ENCODE measurements at places on chromosomes 2 and 18.

- ATAC-seq: no peak
Observed at GRCh38 chr18:21406116-21406515, 164.1 kb downstream of the GREB1L start.

GRCh38 chr2:241074065-241074818, 27.8 kb downstream of the MTERF4 start:
- no peak for ATAC-seq

- ATAC-seq: no peak
Observed at GRCh38 chr2:128424406-128425171, 105.9 kb upstream of the HS6ST1 start.

GRCh38 chr2:64846177-64846576, 143.0 kb upstream of the SLC1A4 start:
- ATAC-seq: no peak

DNA sequence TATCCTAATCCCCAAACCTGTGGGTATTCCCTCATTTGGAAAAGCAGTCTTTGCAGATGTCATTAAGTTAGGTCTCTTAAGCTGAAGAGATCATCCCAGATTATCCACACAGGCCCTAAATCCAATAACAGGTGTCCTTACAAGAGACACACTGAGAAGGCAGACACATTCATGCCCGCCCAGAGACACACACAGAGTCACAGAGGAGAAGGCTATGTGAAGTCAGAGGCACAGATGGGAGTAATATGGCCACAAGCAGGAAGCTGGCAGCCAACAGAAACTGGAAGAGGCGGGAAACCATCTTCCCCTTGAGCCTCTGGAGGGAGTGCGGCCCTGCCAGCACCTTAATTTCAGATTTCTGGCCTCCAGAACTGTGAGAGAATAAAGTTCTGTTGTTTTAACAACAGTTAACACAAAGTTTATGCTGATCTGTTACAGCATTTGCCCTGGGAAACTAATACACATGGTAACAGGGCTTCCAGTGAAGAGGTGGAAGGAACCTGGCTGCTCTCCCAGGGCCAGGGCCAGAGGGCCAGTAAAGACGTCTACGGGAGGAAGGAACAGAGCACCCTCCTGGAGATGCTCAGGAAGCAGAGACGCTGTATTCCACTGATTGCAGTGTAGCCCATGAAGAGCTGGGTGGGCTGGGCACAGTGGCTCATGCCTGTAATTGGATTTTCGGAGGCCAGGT, 217.5 kb downstream of the GLI2 start:
- no peak for ATAC-seq

GRCh38 chr2:205705511-205706349, 23.4 kb downstream of the NRP2 start:
- no peak for ATAC-seq

DNA sequence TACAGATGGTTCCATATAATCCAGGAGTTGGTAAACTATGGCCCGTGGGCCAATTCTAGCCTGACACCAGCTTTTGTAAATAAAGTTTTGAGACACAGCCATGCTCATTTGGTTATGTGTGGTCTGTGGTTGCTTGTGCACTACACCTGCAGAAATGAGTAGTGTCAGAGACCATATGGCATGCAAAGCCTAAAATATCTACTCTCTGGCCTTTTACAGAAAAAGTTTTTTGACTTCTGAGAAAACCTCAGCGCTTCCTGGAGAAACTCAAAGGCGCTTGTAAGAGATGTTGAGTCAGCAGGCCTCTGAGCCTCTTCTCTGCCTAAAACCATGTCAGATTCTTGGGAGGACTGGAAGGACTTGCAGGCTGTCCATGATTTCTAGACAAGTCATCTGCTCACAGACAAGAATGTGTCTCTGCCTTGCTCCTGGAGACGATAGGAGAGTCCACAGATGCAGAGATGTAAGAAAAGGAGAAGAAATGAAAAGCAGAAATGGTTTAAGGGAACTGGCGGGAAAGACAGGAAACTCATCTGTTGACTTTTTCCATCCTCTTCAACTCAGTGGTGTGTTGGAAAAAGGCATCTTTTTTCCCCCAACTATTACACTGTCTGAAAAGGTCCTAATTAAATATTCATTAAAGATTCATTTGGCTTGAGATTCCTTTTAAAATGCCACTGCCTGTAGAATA, 5.2 kb downstream of the TTC39C start:
- no peak for ATAC-seq

DNA sequence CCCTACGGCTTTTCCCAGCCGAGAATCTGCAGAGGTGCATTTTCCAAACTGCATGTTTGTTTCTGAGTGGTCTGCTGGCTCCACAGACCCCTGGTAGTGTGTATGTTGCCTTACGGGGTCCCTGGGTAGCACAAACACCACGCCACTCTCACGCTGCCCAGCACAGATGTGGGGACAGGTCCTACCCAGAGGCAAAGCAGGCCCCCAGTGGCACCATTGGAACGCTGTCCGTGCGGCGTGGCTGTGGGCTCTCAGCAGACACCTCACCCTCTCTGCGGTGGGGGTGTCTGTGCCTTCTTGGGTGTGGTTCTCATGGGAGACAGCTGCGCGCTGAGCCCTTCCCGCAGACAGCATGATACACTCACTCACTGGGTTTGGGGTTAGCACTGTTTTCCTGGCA, 137.4 kb downstream of the NFATC1 start:
- no peak for ATAC-seq

GRCh38 chr18:59536166-59536565, 161.1 kb downstream of the CCBE1 start:
- ATAC-seq: no peak

- ATAC-seq: no peak
Observed at GRCh38 chr2:230447455-230448451, 31.8 kb downstream of the SP100 start.

GRCh38 chr2:96524482-96525210, 11.9 kb upstream of the ARID5A start:
- ATAC-seq: no peak

GRCh38 chr2:54456612-54457322, 640 bp downstream of the SPTBN1 start:
- ATAC-seq: peak; percentile 50

GRCh38 chr2:237675316-237675715, 47.9 kb downstream of the LRRFIP1 start:
- ATAC-seq: no peak

- peak; percentile 27 for ATAC-seq
Observed at GRCh38 chr2:72924353-72925240, 7.3 kb downstream of the EMX1 start.

DNA sequence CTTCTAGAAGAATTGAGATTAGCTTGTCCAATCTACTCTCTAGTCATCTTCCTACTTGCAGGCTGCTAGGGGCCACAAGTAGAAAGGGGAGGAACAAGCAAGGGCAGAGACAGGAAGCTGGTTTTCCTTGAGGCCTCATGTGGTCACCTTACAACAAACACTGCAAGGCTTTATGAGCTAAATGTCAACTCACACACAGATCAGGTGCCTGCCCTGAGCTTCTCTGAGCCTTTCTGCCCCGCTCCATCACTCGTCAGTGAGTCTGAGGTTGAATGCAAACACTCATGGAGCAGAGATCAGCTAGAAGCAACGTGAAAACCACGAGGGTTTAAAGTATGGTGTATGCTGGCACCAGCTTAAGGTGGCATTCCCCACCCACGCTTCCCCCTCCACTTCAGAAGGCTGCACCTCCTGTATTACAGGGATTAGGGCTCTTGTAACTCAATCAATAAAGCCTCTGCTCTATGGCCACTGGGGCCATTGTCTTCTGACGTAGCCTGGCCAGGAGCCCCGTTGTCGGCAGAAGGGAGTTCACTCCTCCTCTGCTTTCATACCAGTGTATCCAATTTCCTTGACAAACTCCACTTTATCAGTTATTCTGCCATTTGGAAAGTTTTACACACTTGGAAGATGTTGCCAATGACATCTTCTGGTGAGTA, 5.4 kb upstream of the CRYGC start:
- no peak for ATAC-seq

- no peak for ATAC-seq
Observed at GRCh38 chr2:221447310-221447709, 124.8 kb downstream of the EPHA4 start.

DNA sequence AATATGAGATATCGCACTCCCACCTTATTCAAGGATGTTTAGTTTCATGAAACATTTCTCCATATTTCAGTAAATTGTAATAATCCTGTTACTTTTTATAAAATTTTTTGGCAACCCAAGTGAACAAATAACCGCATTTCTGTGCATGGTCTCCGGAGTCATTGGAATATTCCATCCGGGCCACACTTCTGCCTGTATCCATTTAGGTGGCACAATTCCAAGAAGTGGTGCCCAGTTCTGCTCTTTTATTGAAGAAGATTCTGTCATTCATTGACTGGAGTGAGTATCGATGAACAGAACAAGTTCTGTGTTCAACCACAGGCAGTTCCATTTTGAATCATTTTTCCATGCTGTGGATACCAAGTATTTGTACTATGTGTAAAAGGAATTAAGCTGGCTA, 26.6 kb upstream of the ICOS start:
- peak; percentile 26 for ATAC-seq

GRCh38 chr18:24432618-24433017, 6.1 kb downstream of the IMPACT start:
- ATAC-seq: no peak

DNA sequence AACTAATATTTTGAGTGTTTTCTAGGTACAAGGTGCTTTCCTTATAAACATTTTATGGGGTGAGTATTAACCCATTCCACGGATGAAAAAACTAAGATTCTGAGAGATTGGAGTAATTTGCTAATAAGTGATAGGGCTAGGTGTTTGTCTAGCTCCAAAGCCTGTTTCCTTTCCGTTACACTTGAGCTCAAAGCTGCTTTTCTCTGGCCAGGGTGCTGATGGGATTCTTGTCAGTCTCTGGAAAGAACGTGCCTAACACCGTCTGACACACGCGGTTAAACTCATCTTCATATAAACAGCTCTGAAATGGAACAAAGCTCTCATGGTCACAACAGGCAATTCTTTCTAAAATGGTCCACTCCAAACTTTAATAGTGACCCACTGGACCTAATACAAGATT, 2.0 kb upstream of the ANKRD29 start:
- ATAC-seq: no peak

GRCh38 chr18:23757437-23757733, 68.1 kb downstream of the LAMA3 start:
- no peak for ATAC-seq

GRCh38 chr2:178860551-178860950, 53.3 kb upstream of the TTN start:
- ATAC-seq: no peak

DNA sequence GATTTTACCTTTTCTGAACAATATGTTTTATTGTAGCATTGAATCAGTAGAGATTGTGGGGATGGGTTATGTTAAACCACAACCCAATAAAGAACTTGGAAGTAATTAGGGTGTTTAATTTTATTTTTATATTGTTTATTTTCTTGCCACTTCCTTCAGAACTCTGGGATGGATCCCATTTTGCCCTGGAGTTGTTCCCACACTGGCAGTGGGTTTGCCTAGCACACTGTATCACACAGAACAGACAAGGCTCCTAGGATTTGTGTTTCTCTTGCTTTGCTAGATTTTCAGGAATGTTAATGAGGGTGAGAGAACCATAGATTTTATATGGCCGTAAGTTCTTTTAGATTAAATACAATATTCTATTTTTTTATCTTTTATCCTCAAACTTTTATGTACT, 59.0 kb downstream of the TANK start:
- no peak for ATAC-seq

DNA sequence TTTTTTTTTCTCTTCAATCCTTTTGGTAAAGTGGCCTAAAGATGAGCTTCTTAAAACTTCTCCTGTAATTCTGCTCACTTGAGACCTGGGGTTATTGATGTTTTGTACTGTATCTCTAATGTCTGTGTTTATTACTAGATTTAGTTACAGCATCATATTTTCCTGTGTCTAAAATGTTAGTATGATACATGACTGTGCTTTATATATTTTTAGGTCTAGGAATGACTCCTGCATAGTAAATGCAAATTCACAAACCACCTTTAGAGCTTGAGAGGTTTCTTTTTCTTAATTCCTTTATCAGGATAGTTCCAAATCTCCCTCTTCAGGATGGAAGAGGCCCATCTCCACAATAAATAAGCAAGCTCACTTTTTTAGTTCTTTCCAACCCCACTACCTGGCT, 197.6 kb downstream of the SETBP1 start:
- ATAC-seq: no peak

DNA sequence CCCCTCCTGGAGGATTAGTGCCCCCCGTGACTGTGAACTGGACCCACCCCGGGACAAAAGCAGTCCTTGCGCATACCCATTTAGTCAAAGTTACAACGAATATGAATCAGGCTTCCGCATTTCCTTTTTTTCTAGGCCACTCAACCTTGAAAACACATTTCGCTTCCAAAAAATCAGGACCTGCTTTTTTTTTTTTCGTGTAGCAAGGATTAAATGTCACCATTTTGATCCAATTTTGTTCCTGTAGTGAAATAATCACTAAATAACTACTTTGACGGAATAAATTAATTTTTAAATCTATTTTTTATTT, 464 bp upstream of the FTCDNL1 start:
- no peak for ATAC-seq

GRCh38 chr2:219658874-219659273, 31.4 kb downstream of the SLC4A3 start:
- ATAC-seq: no peak

DNA sequence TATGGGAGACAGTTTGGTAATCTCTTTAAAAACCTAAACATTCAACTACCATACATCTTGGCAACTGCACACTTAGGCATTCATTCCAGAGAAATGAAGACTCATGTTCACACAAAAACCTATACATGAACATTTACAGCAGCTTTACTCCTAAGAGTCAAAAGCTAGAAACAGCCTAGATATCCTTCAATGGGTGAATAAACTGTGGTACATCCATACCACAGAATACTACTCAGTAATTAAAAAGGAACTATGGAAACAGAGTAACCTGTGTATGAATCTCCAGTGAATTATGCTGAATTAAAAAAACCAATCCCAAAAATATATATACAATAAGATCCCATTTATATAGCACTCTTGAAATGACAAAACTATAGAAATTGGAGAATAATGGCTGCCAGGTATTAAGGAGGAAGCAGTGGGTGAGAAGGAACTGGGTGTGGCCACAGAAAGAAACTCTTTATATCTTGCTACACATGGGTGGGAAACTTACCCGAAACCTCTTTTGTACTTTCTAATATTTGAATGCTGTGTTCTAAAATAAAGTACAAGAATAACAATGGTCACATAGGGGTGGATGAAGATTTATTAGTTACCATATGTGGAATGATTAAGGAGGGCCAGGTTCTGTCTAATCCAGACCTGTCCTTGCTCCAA, 13.7 kb downstream of the SESTD1 start:
- no peak for ATAC-seq

DNA sequence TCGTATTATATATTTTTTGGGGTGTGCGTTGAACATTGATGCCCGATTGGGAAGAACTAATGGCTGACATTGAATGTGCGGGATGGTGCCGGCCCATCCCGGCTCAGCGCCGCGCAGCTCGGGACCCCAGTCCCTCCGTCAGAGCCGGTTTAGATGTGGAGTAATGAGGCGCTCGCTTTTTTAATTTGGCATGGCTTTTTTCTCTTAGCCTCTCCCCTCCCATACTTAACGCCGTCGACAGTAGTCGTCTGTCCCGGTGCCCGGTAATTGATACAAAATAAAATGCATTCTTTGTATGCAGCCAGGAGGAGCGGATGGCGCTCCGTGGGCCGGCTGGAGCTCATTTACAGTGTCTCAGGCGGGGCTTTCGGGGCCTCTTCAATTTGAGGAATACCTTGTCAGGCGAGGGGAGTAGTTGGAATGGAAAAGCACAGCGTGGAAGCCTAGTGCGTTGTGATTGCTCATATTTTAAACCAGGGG, 209.2 kb downstream of the GBX2 start:
- ATAC-seq: no peak

Data from SK-N-SH treated with all-trans-retinoic acid at 6 μM for 48 hours (cell line).